ENCODE measurements at places on chromosomes 12 and 14.
A peak's percentile ranks its signal among the peaks of the same experiment; 100 is the strongest.

GRCh38 chr12:116502989-116503496 is 56.1 kb upstream of the MAP1LC3B2 start:
- no peak for DNase-seq

- no peak for DNase-seq
These were observed 50.3 kb downstream of the CDC42BPB start for GRCh38 chr14:103006991-103007520.

DNA sequence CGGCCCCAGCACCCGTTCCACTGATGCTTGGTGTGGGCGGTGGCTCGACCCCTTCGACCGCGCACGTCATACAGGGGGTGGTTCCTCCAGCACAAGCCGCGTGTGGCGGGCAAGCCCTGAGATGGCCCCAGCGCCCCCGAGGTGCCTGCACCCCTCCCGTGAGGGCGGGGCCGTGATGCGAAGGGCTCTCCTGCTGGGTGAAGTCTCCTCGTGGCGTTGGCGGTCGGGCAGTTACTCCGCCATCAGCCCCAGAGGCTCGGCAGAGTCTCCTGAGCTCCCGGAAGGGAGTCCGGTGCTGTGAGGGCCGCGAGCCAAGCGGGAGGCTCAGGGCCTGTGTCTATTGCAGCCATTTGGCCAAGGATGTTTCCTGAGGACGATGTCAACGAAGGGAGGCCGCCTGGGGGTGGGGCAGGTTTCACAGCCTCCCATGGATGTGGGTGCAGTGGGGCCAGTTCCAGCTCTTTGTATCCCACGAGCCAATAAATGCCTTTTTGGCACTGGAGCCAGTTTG is 78.1 kb upstream of the GALNT9 start:
- DNase-seq = no peak

GRCh38 chr14:54691525-54692283 is 124.8 kb downstream of the SAMD4A start:
- DNase-seq = peak; percentile 75

DNA sequence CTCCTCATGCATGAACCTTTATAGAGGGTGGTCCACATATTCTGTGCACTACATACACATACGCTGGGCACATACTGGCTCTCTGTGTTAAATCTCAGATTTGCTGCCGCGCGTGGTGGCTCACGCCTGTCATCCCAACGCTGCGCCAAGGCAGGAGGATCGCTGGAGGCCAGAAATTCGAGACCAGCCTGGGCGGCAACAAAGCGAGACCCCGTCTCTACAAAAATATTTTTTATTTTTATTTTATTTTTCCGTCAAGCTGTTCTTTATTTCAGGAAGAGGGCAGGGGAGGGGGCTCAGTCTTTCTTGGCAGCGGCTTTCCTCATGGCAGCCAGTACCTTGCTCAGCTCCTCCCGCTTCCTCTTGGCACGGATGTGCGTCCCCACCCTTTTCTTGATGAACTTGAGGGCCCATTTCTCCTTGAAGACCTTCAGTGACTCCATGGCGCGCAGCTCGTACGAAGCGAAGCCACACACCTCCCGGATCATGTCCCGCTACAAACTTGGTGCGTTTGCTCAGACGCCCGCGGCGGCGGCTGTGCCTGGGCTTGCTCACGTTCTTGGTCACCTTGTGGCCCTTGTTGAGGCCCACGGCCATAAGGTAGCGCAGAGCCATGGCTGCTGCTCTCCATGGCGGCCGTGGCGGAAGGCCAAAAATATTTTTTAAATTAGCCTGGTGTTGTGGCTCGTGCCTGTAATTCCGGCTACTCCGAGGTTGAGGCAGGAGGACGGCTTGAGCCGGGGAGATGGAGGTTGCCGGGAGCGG is 3.2 kb downstream of the DCAF4 start:
- DNase-seq = no peak

DNA sequence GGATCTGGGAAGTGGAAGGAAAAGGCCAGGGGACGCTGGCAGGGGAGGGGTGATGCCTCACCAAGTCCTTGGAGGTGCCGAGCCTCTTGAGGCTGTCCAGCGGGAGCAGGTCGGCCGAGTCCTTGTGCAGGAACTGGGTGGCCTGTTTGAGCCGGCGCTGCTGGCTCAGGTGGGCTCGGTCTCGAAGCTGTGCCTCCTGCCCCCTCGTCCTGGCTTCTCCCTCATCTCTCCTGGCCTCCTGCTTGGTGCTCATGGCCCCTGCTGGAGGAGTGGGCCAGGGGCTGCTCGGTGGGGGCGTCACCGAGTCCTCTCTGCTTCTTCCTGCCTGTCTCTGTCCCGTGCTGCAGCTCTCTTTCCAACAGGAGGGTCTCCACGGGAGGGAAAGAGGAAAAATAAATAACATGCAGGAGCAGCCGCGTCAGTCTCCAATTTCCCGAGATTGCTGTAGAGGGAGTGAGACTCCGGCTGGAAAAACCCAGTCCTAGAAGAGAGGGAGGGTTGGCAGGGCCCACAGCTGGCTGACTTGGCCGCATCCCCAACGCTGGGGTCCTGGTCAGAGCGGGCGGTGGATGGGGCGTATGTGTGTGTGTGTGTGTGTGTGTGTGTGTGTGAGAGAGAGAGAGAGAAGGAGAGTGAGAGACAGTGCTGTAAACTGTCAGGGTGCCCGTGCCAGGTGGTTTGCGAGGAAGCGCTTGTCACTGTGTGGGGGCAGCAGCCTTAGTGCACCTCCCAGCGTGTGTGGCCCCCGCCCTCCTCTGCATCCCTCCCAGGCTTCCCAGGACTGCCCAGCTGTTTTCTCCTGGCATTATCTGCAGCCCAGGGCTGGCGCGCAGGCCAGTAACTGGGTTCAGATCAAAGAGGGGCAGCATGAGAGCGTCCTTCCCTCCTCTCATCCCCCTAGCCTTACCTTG is at the start of gene NRIP2:
Gene NRIP2, minus strand, starts transcription at position 455 of the 911 bp plus-strand sequence. Its CDS starts 52 bp downstream, at position 403.
- peak; percentile 69 for DNase-seq

- peak; percentile 50 for DNase-seq
These were observed 24.5 kb downstream of the GPRC5D start for GRCh38 chr12:12927211-12928079.

- DNase-seq = peak; percentile 88
These were observed 1.4 kb upstream of the KCNK13 start for GRCh38 chr14:90060312-90060964.

- DNase-seq = no peak
These were observed 21.6 kb downstream of the BTG1 start for GRCh38 chr12:92123780-92124688.

DNA sequence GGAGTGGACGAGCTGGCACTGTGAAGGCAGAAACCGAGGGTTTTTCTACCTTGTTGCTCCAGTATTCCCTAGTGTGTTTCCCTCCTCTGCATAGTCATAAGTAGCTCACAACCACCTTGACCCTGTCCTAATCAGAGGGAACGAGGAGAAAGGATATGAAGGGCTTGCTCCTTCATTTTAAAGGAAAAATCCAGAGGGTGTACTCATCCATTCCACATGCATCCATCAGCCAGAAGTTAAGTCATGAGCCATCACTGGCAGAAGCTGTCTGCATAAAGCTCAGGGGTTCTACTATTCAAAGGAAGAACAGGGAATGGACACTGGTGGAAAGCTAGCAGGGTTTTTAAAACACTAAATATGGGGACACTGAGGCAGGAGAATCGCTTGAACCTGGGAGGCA is 84.3 kb upstream of the FOXN3 start:
- no peak for DNase-seq

DNA sequence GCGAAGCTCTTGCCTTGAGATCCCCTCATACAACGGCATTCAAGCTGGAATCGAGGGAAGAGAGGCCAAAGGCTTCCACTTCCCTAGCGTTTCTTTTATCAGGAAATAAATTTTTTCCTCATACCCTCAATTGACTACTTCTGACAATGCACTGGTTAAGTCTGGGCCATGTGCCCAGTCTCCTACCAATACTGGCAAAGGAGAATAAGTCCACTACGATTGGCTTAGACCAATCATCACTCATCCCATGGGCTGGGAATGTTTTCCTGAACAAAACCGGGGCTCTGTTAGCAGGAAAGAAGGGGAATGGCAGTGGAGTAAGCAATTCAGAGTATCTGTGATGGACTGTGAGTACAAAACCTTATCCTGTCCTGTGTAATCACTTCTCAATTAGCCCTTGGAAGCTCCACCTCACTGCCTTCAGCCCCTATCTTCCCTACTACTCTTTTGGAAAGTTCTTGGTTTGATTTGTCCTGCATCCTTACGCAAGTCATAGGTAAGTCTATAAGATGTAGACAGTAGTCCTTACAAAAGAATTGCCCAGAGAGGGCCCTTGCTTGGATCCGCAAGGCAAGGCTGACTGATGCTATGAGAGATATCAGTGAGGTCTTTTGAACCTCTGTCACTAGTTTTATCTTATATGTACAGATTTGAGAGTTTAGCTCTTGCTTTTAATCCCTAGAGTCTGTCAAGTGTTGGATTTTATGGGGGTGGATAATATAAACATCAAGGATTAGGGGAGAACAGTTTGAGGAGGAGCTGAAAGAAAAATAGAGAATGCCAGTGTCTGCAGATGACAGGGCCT is 36.3 kb upstream of the CDK17 start:
- DNase-seq = no peak

DNA sequence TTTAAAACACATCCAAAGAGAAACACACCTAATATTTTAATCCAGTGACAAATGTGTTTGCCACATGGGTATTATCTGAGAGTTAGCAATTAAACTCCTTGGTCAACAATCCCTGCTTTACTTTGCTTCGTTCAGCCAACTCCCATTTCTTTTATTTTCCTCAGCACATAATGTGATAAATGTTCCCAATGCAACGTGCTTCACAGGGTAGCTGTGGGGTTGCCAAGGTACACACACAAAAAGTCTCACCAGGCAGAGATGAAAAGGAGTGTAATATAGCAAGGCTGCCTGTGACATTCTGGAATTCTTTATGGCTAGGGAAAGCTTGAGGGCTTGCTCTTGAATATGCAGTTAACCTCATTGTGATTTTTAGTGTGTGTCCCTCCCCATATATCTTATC is 208.0 kb upstream of the DIO2 start:
- no peak for DNase-seq

DNA sequence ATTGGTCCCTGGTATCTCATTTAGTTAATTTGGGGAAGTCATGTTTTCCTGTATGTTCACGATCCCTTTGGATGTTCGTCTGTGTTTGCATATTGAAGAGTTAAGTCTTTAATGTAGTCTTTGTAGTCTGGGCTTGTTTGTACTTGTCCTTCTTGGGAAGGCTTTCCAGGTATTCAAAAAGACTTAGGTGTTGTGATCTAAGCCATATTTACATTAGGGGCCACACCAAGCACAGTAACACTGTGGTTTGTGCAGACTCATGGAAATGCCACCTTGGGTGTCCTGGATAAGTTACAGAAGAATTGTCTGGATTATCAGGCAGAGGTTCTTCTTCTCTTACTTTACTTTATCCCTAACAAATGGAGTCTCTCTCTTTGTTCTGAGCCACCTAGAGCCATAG is 380.3 kb downstream of the CCER1 start:
- no peak for DNase-seq

GRCh38 chr14:50069325-50069724 is 47.0 kb downstream of the VCPKMT start:
- no peak for DNase-seq

- DNase-seq = no peak
These were observed 43.8 kb upstream of the PPP1R12A start for GRCh38 chr12:79978692-79979091.

- no peak for DNase-seq
These were observed 21.8 kb downstream of the CHST11 start for GRCh38 chr12:104478396-104479122.

DNA sequence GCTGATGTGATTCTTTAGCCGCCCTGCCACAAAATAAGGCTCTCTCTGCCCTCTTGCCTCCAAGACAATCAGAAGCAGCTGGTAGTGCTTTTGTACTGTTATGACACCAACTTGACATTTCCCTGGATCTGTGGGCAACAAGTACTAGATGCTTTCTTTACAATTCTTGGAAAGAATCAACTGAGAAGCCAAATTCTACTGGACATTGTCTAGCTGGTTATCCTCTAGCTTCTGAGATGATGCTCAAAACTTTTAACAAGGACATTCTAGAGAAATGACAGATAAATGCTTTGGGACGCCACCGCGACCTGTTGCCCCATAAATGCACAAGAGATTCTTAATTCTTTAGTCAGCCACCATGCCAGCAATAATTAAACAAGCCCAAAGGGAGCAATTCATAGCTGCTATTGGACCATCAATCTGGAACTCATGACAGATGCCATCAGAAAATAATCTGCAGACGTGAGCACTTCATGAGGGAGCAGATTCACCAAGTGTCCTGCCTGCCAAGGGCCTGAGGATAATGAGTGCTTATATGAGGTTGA is 22.8 kb downstream of the FMNL3 start:
- no peak for DNase-seq

GRCh38 chr12:71935594-71935993 is 3.1 kb upstream of the TPH2 start:
- DNase-seq = no peak

- no peak for DNase-seq
These were observed 22.9 kb downstream of the SOCS2 start for GRCh38 chr12:93595351-93595750.

- no peak for DNase-seq
These were observed 152.4 kb downstream of the SEC23A start for GRCh38 chr14:38950676-38951075.

DNA sequence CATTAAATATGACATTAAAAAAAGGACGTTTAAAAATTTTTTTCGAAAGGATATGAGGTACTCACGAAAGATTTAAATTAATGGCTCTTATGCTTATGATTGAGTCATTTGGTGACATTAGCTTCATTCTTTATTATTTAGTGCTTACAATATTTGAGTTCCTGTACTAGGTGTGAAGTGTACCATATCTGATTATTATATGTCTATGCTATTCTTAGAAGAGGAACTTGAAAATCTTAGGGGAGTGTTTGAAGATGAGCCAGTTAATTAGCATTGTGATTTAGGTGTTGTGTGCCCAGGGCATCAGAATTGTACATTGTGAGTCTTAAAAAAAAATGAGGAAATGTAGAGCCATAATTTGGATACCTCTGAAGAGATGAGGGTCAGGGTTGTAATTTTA is 118.6 kb downstream of the FUT8 start:
- no peak for DNase-seq

DNA sequence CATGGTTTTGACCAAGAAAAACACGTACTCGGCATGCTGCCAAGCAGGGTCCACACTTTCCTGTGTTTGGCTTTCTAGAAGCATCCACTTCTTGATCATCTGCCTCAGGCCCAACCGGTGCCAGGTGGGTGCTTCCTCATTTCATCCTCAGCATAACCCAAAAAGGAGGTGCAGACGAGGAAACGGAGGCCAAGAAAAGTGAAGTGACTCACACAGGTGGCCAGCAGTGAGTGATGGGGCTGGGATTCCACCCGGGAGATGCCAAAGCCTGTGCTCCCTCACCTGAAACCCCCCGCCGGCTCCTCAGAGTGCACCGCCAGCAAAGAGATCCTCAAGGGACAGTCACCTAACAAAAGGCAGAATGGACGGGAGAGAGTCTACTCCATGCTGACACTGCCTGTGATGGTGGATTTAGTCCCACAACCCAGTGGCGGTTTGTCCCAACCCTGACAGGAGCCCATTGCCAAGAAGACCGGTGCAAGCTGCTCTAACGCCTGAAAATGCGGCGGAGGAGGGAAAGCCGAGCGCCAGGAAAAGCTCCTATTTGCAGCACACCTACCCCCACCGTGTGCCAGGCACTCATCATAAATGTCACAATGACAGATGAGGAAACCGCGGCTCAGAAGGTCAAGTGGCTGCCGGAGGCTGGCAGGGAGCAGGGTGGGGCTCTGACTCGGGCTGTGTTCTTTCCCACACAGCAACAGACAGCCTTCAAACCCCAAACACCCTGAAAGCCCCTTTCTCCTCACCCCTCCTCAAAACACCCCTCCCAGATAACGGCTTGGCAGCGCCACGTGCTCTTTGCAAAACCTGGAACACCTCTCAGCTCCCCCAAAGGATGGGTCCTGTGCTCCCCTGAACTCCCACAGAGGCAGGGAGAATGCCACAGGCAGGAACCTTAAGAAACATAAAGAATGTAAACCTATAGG is 18.8 kb downstream of the BCL11B start:
- DNase-seq = no peak

Data from iPS-NIHi11 (cell line).